Activated CD4-positive, alpha-beta T cell treated with anti-CD3 and anti-CD28 coated beads for 4 hours (primary cell): ENCODE measurements at places on chromosomes 5 and 9.

- no peak for DNase-seq
These were observed 28.2 kb downstream of the YIPF5 start for GRCh38 chr5:144142139-144142823.

- DNase-seq, result no peak
These were observed 28.3 kb upstream of the PDE4D start for GRCh38 chr5:59921816-59922215.

GRCh38 chr9:251398-251797 lies 36.7 kb downstream of the DOCK8 start:
- no peak for DNase-seq

DNA sequence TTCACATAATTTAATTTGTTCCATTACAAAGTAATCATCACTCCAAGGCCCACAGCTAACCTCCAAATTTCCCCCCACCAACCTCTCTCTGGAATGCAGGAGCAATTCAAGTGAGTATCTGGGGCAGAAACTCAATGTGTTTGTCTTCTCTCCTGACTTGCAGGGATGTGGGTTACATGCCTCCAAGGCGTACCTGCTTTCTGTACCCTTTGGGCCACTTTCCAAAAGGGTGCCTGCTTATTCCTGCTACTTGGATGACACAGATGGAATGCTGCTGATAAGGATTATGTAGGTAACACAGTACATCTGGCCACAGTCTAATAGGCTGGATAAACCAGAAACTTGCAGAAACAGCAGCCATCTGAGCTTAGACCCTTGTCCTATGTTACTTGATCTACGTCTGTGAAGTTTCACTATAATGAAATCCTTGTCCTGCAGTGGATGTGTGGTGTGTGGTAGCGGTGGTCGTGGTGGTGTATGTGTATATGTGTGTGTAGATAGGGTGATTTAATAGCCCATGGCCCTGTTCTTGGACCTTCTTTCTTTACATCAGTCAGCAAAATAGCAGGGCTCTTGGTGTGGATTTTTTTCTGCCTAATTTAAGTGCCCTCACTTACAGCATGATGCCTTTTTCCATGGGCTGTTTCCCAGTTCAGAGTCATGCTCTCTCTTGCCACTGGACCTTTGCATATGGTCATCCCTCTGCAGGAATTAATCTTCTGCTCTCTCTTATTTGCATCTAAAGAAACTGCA lies 175.9 kb downstream of the ZDHHC21 start:
- DNase-seq, result no peak

- no peak for DNase-seq
These were observed at the start of gene PLCXD3 for GRCh38 chr5:41510176-41510831. PLCXD3 (minus strand) TSS chr5:41510601; CDS start chr5:41510526, 75 bp downstream.

DNA sequence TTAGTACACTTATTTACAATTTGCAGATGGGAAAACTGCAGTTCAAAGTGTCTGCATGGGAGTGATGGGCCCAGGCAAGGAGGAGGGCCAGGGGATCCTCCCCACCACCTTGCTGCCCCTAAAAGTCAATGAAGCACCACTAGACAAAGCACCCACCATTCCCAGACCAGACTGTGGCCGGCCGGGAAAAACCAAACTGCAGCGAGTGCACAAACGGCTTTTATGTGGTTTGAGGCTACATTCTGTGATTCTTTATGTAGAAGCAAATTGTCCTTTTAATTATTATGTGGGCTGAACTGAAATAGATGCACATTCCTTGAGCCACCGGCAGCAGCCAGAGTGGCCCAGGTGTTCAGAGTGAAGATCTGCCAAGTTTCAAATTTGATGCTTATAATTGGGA lies 585.3 kb upstream of the KLF4 start:
- DNase-seq, result no peak

- DNase-seq, result no peak
These were observed 6.0 kb downstream of the LRRC8A start for GRCh38 chr9:128887914-128888350.

DNA sequence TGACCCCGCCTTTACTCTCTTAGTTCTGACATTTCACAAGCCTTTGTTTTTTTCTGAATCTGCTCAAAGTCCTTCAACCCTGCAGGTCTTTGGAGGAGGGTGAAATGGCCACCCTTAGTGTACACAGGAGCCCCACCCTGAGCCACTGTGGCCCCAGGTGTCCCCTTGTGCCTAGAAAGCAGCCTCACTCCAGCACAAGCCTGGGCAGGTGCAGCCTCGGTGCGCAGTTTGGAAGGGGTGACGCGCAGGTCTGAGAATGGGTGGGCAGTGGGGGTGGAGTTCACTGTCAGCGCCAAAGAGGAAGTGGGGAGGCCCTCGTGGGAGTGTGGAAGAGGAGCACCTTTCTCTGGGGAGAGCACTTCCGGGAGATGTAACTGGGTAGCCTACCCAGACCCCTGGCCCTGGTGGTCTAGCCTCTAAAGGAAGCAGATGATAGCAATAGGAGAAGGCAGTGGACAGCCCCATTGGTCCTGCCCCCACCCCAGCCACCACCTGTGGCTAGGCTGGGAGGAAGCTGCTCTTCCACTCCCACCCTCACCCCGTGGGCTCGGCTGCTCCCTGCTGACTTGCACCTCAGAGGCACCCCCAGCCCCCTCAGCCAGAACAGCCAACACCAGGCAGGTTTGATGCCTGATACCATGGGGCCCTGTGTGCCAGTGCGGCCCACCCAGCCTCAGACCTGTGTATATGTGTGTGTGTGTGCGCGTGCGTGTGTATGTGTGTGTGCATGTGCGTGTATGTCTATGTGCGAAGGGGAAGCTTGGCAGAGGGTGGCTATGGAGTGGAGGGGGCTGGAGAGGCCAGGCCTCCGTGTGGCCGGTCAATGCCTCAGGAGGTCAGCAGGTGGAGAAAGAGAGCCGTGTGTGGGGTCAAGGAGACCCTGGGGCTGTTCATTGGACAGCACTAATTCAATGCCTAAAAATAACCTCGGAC lies 16.8 kb upstream of the DAB2IP start:
- DNase-seq, result no peak

GRCh38 chr5:160702934-160703333 lies 149.1 kb downstream of the ATP10B start:
- no peak for DNase-seq

DNA sequence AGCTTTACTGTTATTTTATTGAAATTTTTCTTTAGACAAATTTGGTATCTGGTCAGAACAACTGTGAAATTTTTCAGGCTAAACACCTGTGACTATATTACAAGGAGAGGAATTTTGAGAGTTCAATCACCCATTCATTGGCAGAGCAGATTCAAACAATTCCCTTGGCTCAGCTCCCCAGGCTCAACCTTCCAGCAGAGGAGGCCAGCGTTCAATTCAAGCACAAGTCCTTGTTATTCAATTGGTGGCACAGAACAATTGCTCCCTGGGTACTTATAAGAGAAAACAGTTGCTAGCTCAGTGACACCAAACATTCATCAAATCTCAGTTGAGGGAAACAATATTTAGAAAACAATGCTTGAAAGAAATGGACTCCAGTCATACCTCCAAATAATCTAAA lies 83.3 kb downstream of the SUSD1 start:
- DNase-seq, result no peak

GRCh38 chr9:21746550-21746949 lies 55.9 kb upstream of the MTAP start:
- no peak for DNase-seq

GRCh38 chr5:78574731-78575161 lies 73.8 kb downstream of the LHFPL2 start:
- DNase-seq, result no peak

GRCh38 chr9:131969469-131969989 lies 110.1 kb downstream of the MED27 start:
- no peak for DNase-seq

GRCh38 chr5:127951791-127952190 lies 131.8 kb upstream of the SLC12A2 start:
- DNase-seq, result no peak

- DNase-seq, result peak; percentile 31
These were observed 22.1 kb upstream of the STXBP1 start for GRCh38 chr9:127589955-127590370.

DNA sequence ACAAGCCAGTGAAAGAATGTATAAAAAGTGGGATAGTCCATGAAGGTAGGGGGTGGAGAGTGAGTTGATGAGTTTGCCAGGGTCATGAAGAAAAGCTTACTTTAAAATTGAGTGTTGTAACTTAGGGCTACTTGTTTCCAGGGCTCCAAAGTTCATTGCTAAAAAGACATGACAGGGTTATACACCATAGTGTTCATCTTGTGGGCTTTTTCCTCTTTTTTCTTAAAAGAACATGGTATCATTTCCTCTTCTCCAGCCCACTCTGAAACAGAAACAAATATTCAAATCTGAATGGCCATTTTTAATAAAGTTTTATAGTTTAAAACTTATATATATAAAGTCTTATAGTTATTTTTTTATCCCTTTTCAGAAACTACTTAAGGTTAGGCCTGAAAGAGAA lies 115.7 kb upstream of the SMC2 start:
- DNase-seq, result no peak

GRCh38 chr9:121564504-121565260 lies 65.0 kb upstream of the GGTA1 start:
- no peak for DNase-seq

DNA sequence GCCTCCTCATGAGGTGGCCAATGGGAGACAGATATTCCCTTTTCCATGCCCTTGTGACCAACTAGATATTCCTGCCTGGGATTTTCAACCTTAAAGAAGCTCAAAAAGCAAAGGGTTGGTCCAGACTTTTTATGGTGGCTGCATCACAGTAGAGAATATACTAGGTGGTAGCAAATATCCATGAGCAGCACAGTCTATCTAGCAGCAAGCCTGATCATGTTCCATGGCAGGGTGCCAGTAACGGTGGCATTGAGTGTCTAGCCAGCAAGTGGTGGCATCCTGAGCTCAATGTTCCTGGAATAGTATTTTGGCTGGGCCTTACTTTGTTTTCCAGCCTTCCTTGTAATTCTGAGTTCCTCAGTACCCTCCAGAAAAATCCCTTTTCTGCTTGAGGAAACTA lies 25.8 kb downstream of the CDC25C start:
- DNase-seq, result no peak

- DNase-seq, result no peak
These were observed 16.3 kb upstream of the DCP2 start for GRCh38 chr5:112960315-112960714.

- DNase-seq, result no peak
These were observed 12.4 kb upstream of the TYRP1 start for GRCh38 chr9:12680757-12681156.

DNA sequence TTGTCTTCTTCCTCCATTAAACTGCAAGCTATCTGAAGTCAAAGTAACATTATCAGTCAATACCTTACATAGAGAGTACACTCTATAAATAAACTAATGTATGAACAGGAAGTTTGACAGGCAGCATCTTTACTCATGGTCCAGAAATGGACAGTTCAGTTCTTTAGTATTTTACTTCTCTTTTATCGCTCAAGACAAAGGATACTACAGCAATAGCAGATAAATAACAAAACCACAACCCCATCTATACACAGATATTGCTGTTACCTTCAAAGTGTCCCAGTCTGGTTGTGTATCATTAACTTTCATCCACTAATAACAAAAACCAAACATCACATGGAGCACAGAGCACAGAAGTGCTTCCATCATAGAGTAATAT lies 46.4 kb downstream of the SEMA5A start:
- no peak for DNase-seq

DNA sequence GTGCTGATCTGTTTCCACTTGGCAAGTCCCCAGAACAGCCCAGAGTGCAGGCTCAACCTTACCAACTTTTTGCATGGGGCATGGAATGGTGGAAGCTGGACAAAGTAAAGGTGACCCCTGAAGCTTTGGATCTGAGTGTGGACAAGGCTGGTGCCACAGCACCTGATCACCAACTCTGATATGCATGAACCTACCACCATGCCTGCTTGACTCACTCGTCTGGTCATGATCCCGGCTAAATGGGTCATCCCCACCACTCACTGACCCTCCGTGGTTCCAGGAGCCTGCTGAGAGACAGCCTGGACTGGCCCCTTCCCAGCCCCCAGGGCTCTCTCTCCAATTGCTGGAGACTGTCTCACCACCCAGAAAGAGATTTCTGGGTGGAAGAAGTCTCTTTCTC lies 14.4 kb upstream of the SLC22A4 start:
- no peak for DNase-seq

- no peak for DNase-seq
These were observed 15.9 kb downstream of the SRD5A1 start for GRCh38 chr5:6649186-6649585.

- no peak for DNase-seq
These were observed 58.1 kb downstream of the NEK6 start for GRCh38 chr9:124315882-124316281.

- no peak for DNase-seq
These were observed 138.6 kb downstream of the ARHGEF28 start for GRCh38 chr5:73764586-73764985.

- DNase-seq, result no peak
These were observed 640.0 kb downstream of the RAB3C start for GRCh38 chr5:59222687-59223511.

GRCh38 chr5:11797132-11797531 lies 107.1 kb downstream of the CTNND2 start:
- DNase-seq, result no peak

DNA sequence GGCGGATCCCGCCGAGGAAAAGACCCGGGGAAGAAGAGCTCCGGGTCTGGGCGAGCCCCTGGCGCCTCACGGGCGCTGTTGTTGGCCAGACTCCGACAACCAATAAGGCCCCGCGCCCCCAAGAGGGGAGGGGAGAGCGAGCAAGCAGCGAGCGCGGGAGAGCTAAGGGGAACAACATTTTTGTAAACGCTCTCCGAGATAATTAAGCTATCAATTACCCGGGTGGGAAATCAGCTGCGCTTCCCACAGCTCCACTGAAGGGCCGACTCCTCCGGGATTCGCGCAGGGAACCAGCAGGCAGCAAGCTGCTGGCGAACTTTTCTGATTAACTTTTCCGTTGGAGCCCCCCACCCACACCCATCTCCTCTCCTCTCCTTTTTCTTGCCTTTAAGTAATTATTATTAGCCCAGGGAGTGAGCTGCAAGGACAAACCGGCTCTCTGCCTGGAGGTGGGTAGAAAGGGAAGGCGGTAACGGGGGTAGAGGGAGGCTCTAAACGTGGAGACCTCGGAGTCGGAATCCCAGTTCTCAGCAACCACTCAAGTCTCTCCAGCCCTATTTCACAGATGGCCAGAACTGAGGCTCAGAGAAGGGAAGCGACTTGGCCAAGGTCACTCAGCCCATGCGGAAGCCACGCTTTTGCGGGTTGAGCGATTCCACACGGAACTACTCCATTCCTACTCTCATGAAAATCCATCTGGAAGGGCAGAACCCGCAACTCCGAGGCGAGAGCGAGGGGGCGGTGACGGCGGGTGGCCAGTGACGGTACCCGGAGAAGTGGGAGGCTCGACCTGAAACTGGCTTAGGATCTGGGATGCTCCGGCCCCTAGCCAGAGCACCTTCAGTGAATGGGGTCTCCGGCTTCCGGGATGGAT lies 1.3 kb downstream of the ASTN2 start:
- no peak for DNase-seq

DNA sequence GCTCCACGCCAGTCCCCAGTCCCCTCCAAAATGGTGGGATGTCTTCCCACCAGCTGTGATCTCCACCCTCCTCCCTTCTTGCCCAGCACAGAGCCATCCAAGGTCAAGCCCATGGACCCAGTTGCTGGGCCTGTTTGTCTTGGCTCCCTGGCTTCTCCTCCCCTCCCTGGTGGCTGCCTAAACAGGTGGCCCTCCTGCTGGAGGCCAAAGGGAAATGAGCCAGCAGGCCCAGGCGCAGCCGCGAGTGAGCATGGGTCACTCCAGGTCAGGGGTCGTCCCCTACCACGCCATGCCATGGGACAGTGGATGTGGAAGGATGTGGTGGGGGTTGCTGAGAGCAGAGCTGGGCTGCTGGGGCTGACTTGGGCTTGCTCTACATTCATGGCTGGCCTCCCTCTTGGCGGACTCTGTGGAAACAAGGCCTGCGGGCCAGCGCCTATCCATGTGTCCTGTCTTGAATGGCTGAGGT lies 33.6 kb downstream of the COL15A1 start:
- no peak for DNase-seq
